WTC11 (cell line): ENCODE measurements at places on chromosomes 16 and 17. TPM values are rescaled to one million over a fixed set of nuclear protein-coding genes. Genes with fewer than 3 reads are reported as not detected.

The ATF7IP2 gene
- 20.3 to 24.2 TPM (median 22.8 TPM) in 3 replicates for total RNA-seq

The GJD3 gene
- 1.4 to 2.3 TPM (median 2.0 TPM) in 3 replicates for total RNA-seq

The DBF4B gene
- 32.2 to 35.5 TPM (median 32.9 TPM) in 3 replicates for total RNA-seq

The GRAP gene
- 0.50 to 0.59 TPM (median 0.55 TPM) in 3 replicates for total RNA-seq

The ORMDL3 gene
- 53.2 to 59.4 TPM (median 54.1 TPM) in 3 replicates for total RNA-seq

- no peak for DNase-seq
Observed at GRCh38 chr16:19166500-19166899, 1.5 kb upstream of the SYT17 start.

GRCh38 chr16:65831903-65832666, 534.4 kb upstream of the CDH5 start:
- no peak for DNase-seq

DNA sequence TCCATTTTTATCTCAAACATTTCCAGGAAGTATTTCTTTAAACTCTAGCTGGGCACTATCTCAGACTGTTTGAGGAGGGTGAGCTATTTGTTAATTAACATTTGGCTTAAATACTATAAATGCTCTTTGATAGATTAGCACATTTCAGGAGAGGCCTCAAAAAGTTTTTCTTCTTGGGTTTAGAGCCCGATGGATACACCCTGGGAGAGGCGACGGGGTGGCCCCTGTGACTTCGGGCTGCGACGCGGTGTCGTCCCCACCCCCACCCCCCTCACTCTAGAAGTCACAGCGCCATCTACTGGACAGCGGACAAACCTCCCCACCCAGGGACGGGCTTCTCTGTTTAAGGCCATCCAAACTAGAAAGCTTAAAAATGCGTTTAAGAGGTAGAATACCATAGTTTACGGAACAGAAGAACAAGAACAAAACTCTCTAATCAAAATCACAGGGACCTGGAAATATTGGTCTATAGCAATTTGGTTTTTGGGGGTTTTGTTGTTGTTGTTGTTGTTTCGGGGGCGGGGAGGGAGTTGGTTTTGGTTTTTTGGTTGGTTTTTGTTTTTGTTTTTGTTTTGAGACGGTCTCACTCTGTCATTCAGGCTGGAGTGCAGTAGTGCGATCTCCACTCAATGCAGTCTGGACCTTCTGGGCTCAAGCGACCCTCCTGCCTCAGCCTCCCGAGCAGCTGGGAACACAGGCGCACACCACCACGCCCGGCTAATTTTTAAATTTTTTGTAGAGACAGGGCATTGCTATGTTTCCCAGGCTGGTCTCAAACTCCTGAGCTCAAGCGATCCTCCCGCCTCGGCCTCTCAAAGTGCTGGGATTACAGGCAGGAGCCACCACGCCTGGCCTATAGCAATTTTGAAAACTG, 254.4 kb downstream of the C16orf95 start:
- peak; percentile 82 for DNase-seq

DNA sequence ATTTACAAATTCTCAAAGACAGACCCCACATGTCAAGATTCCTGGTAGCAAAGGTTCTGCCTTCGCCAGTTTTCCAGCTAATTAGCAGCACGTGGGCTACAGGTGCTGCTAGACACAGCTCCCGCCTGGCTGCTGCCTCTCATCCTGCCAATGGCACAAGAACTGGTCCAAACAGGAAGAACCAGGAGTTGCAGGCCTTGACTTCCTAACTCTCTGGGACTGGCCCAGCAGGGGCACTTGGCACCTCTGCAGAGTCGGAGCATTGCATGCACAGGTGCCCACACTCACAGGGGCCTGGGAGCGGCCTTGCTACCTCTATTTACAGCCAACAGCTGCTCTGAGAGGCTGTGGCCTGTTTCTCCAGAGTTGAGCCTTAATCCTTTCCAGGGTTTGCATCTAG, 39.6 kb downstream of the TK2 start:
- no peak for DNase-seq

- DNase-seq, result no peak
Observed at GRCh38 chr17:78890498-78890897, 12.5 kb downstream of the CEP295NL start.

- DNase-seq, result no peak
Observed at GRCh38 chr16:30416624-30417528, 9.5 kb downstream of the ZNF771 start.

GRCh38 chr17:21167303-21167702, 40.5 kb downstream of the DHRS7B start:
- no peak for DNase-seq

DNA sequence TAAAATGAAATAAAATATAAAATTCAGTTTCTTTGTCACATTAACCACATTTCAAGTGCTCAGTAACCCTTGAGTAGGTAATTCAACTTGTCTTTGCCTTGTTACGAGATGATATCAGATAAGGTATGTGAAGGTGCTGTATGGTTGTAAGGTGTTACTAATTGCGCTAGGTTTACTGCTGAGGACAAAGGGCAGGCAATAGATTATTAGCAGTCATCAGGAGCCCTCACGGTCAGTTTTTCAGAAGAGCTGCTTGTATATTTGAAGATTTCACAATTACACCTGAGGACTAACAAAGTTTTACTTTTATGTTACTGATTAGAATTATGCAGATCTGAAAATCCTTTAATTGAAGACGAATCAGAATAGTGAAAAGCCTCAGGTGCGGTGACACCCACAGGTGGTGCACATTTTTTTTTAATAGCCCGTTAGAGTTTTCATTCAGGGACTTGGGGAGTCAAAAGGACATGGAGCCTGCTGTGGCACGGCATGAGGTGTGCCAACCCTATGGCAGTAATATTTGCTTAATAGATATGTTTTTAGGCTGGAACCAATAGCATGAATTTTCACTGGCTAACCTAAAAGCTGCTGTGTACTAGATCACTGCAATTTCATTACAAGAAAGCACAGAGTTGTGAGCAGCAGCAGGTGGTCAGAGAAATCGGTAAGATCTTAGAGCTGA, 16.4 kb downstream of the NDEL1 start:
- no peak for DNase-seq

DNA sequence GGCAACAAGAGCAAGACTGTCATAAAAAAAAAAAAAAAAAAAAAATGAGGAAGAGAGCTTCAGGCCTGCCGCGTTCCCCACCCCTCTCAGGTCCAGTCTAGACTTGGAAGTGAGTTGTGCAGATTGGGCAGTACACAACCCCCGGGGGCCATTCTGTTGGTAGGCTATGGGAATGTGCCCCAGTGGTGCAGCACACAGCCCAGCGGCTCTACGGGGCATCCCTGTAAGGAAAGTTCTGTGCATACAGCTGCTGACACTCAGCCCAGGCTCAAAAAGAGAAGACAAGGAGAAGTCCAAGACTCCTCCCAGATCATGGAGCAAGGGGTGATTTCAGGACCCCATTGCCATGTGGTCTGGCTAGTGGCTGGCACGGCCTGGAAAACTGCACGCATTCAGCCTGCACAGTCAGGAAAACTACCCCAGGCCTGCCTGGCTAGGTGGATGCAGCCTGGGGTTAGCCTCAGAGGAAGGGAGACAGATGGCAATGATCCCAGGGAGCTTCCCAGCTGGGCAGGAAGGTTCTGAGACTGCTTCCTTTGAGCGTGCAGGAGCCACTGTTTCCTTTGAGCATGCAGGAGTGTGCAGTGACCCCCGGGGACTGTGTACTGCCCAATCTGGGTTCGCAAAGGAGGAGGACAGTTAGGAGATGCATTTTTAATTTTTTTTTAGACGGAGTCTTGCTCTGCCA, 44.8 kb downstream of the PECAM1 start:
- DNase-seq, result no peak

GRCh38 chr17:50183421-50183994, 17.7 kb downstream of the SGCA start:
- no peak for DNase-seq

DNA sequence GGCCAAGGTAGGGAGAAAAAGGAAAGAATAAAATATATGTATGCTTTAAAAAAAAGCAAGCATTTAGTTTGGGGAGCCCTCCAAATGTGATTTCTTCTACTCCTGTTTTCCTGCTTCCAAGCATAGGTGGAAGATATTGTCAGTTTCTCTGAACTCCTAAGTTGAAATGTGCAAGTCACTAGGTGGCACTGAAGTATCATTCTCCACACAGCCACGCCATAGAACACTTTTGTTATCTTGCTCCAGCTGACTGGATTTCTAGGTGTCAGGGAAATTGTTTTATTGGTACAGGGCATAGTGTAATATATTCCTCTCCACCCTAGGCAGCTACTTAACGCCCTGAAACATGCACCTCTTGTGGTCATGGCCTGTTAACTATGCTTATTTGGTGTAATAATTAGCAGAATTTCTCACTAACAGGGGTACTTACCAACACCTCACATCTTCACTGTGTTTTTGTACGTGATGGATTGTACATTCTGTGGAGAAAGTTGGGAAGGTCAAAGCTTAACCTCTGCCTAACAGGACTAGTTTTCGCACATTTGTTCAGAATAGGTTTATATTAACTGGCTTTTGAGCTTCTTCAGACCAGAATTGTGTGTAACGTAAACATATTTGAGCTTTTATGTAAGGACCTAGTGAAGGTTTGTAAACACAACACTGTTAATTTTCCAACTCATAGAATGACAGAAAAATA, 69.3 kb downstream of the FTO start:
- DNase-seq, result peak; percentile 15

DNA sequence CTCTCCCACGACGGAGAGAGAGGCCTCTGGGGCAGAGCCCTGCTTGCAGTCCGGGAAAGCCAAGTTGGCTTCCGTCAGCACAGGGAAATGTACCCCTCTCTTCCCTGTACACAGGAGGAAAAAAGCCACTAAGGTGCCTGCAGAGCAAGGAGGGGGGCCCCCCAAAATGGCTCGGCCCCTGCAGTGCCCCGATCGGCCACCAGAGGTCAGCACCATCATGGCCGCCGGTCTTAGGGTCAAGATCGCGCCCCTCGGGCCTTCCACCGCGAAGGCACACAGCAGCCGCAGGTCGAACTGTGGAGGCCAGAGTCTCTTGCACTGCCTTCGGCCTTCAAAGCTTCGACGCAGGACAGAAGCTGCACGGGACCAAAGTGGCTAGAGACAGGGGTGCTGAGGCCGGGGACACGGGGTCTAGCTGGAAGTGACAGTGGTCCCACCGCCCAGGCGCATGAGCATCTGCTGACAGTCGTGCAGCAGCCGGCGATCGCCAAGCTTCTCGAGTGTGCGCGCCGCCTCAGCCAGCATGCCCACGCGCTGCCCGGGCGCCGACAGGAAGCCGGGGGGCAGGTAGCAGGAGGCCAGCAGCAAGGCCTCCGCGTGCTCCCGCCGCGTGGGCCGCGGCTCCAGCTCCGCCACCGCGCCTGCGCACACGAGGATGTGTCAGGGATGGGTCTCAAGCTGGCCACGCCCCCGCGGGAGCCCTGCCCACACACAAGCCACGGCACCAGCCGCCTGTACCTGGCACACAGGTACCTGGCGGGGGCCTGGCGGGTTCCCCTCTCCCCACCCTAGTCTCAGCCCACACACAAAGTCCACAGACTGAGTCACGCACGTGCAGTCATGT, 24.4 kb downstream of the SREBF1 start:
- peak; percentile 93 for DNase-seq

DNA sequence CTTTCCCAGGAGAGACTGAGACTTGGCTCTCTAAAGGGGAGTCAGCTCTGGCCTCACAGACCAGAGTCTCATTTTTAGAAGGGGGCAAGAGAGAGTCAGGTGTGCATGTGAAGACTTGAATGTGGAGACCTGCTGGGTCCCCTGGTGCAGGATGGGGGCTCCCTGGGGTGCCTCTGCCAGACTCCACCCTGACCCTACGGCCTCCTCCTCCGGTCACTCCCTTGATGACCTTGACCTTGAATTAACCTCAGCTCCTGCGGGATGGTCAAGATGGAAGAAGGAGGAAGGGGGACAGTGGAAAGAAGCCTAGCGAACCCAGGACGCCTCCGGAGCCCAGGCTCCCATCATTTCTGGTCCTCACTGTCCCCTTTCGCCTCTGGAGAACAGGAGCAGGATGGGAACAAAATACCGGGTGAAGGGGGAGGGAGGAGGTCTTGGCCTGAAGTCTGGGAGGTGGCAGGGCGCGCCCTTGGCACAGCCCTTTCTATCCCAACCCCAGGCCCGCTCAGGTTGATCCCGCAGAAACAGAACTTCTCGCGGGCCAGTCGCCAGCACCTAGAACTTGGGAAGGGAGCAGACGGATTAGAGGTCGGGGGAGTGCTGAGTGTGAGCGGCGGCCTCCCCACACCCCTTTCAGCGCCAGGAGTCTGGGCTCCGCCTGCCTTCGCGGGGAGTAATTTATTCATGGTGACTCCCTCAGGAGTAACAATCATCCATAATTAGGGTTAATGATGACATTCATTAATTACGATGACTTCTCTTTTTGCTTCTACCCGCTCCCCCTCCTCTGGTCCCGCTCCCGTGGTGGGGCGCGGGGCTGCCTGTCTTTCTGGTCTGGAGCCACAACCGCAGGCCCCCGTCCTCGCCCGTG, 1.6 kb downstream of the STAC2 start:
- no peak for DNase-seq

DNA sequence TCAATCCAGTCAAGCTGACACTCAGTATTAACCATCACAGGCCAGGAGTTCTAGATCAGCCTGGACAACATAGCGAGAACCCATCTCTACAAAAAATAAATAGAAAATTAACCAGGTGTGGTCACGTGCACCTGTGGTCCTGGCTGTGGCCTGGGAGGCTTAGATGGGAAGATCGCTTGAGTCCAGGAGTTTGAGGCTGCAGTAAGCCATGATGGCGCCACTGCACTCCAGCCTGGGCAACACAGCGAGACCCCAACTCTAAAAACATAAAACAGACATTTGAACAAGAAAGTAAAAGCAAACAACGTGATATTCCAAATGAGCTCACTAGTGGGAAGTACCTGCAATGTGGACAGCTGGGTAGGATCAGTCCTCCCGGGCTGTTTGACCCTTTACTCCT, 41.9 kb downstream of the CRISPLD2 start:
- DNase-seq, result no peak

GRCh38 chr17:10648956-10649355, 8.2 kb downstream of the MYH3 start:
- no peak for DNase-seq

GRCh38 chr16:14121142-14121541, 50.0 kb downstream of the MRTFB start:
- DNase-seq, result no peak

DNA sequence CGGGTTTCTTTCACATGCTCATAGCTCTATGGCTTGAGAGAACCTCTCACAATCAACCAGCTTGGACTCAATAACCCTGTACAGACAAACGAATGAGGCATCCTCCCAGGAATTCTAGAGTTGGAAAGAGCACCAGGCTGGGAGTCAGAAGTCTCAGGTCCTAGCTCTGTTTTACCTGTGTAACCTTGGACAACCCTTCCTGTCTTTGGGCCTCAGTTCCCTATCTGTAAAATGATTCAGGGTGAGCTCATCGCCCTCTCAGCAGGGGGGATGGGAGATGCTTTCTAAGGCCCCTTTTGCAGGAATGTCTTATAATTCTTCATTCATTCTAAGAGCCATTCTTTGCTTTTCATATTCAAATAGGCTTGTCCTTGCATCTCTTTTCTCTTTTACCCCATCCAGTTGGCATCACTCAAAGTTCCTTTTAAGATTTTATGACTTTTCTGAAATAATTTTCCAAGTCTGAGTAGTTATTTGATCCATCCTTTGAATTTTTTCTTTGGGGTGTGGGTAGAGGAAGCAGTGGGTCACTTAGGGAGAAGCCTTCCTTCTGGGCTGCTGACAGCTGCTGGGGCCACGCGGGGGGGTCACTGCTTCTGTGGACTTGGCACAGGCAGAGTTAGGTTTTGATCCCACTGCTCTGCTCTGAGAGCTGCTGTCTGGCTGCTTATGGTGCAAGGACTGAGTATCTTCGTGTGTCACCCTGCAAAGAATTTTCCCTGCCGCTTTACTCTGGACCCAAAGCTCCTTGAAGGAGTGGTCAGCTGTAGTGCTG, 102.7 kb downstream of the UTP18 start:
- no peak for DNase-seq

GRCh38 chr16:86614699-86615098, 36.4 kb downstream of the FOXL1 start:
- DNase-seq, result no peak

- peak; percentile 35 for DNase-seq
Observed at GRCh38 chr16:50878966-50879615, 137.2 kb downstream of the CYLD start.
